Fibroblast of lung (primary cell): ENCODE measurements at places on chromosomes 2 and 18. TPM values are rescaled to one million over a fixed set of nuclear protein-coding genes. Genes with fewer than 3 reads are reported as not detected.

- H3K27ac ChIP-seq: no peak overlapping the region
- H3K4me3 ChIP-seq: no peak overlapping the region
- no peak for DNase-seq
- peaks cover 7% of the 10 kb centered on the region for H3K4me1 ChIP-seq
- no peaks in the 10 kb centered on the region for H3K36me3 ChIP-seq
Observed at GRCh38 chr18:3584266-3584861, 134.4 kb downstream of the TGIF1 start.

DNA sequence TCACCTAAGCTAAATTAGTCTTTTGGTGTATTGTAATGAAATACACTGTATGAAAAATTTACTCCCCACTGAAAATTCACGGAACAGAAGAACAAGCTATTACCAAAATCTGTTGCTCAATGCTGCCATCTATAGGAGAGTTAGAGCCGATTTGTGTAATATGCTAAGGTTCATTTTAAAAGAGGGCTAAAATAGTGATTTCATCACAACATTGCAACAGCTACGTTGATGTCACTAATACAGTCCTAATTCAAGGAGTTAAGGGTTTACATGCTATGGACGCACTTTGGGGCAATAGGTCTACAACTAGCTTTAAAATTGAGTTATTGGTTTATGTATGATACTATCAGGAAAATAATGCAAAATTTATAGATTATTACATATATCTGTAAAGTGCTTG, 3.0 kb upstream of the IRS1 start:
- H3K4me1 ChIP-seq: peaks cover 7% of the 10 kb centered on the region
- no peaks in the 10 kb centered on the region for H3K27me3 ChIP-seq
- peak; percentile 69 for DNase-seq
- H3K4me3 ChIP-seq: no peak overlapping the region
- H3K27ac ChIP-seq: no peak overlapping the region

GRCh38 chr2:206814498-206814897, 49.1 kb downstream of the FASTKD2 start:
- H3K27me3 ChIP-seq: no peaks in the 10 kb centered on the region
- H3K36me3 ChIP-seq: no peaks in the 10 kb centered on the region
- H3K27ac ChIP-seq: no peak overlapping the region
- no peaks in the 10 kb centered on the region for H3K4me1 ChIP-seq
- no peak overlapping the region for H3K4me3 ChIP-seq

The CAPN14 gene
- under 0.01 and 0.17 TPM in 2 replicates for total RNA-seq

- H3K27me3 ChIP-seq: no peaks in the 10 kb centered on the region
- no peak for DNase-seq
- H3K4me1 ChIP-seq: peaks cover 2% of the 10 kb centered on the region
- H3K4me3 ChIP-seq: peak overlapping the region; percentile 90
Observed at GRCh38 chr2:10304458-10305253, 2.0 kb downstream of the HPCAL1 start.
